ENCODE measurements at places on chromosomes 5 and 9.

GRCh38 chr5:172086194-172086975 is 79.9 kb upstream of the FBXW11 start:
- no peak for DNase-seq

- no peak for DNase-seq
These were observed 1.4 kb upstream of the PPP2CA start for GRCh38 chr5:134227259-134227658.

- DNase-seq: no peak
These were observed 93.0 kb upstream of the ZNF608 start for GRCh38 chr5:124839371-124839998.

- DNase-seq: peak; percentile 64
These were observed 19.3 kb downstream of the ORM2 start for GRCh38 chr9:114348906-114349482.

- DNase-seq: no peak
These were observed 225.0 kb downstream of the FANCC start for GRCh38 chr9:95092262-95093072.

DNA sequence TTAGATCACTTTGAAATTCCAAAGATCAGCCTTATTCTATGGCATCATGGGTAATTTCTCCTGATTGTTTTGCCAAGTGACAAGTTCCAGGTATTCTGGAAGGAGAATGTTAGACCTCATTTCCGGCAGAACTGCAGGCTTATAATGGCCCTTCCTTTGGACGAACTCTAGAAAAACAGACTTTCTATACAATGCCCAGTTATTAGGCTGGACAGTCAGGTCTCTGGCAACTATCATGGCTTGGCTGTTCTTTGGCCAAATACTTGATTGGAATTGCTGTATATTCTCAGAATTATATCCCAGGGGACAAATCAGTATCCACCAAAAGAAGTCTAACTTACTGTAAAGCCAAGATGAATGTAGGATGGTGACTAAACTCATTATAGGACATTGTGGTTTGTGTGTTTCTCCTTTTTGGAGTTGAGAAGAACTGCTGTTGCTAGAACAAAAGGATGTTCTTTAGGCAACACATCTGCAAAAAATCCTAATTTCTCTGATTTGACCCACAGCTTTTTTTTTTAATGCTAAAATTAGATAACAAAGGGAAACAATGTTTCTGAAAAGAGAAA is 69.0 kb downstream of the ADAMTSL1 start:
- no peak for DNase-seq

GRCh38 chr9:16545639-16546038 is 324.8 kb downstream of the BNC2 start:
- no peak for DNase-seq

DNA sequence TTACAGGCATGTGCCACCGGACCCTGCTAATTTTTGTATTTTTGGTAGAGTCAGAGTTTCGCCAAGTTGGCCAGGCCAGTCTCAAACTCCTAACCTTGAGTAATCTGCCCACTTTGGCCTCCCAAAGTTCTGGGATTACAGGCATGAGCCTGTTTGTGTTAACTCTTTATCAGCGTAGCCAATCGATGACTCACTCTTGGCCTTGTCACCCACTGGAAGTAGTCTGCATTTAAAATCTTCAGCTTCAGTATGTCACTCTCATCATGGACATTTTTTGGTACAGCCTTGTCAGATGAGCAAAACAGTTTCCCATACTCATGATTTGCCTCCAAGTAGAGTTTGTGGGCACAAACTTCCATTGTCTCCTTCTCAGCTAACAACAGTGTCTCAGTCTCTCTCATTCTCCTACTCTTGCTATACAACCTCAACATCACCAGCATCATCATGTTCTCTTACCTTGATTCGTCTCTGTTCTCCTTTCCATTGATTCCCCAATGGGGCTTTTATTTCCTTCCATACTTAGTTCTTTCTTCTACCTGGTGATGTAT is 22.5 kb downstream of the MUSK start:
- DNase-seq: no peak

DNA sequence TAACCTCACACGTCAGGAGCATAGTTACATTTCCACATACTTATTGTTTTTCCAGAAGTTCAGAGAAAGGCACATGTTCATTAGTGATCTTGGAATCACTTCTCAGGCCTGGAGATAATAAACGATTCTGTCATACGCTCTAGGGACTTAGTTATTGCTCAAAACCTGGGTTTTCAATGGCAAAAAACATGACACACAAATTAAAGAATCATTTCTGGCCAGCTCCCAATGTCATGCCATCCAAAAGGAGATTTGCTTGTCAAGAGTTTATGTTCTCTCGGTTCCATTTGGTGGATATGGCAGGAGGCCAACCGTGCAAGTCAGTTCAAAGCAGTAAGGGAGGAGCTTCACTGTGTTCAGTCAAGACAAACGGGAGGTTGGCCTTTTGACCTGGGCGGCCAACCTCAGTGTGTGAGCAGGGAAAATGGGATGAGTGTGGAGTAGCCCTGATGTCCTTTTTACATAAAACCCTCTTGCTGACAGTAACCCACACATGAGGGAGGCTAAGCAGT is 123.4 kb downstream of the NXNL2 start:
- DNase-seq: no peak

GRCh38 chr9:78830301-78830700 is 533.4 kb downstream of the PSAT1 start:
- no peak for DNase-seq

DNA sequence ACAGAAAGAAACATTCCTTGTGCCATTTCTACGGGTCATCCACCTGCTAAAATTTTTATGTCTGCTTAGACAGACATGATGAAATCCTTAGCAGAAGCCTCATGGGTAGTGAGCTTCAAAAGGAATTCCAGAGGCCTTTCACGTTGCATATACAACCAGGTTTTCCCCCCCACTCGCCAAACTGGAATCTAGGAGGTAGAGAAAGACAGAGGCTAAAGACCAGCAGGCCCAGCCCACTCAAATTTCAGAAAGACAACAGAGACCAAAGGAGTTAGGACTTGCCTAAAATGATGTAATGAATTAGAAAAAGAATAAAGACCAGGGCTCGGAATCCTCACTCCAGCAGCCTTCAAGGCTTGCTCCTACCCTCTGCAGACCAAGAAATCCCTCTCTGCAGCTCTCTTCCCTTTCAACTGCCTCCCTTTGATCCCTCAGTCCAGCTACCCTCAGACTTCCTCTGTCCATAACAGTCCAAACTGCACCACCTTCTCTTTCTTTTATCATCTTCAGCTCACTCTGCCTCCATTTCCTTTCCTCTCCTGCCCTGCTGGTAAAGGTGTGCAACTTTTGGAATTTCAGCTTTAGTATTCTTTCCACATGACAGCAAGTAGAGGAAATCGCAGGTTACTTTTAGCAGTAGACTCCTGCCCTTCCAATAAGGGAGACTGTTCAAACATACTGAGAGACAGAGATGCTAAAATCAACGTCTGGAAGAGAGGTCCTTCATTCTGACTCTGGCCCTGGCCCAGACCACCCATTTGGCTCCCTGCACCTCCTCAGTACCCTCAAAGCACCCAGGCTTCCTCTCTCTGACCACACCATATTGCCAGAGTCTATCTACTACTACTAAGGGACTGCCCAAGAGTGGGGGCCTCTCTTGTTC is 8.9 kb downstream of the B4GALT1 start:
- DNase-seq: no peak

DNA sequence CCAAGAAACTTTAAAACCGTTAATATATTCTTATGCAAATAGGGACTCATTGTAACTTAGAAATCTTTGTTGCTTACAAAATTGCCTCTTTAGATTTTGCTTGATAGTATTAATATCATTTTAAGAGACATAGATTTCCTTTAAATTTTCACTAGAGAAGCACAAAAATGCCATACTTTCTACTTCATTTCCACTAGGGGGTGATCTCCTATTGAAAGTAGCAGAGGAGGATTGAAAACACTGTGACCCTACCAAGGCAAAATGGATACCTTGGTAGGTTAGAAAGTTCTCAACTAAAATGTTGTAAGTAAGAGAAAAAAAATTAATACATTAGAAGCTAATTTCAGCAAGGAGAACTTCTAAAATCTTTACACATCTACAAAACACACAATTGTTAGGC is 204.9 kb downstream of the CHSY3 start:
- DNase-seq: no peak
